ENCODE measurements at places on chromosomes 6 and 20.
A peak's percentile ranks its signal among the peaks of the same experiment; 100 is the strongest.

- DNase-seq, result no peak
Measured at GRCh38 chr6:4301871-4302270, 166.5 kb upstream of the ECI2 start.

GRCh38 chr20:44009679-44009992 is 95.0 kb downstream of the TOX2 start:
- DNase-seq, result no peak

DNA sequence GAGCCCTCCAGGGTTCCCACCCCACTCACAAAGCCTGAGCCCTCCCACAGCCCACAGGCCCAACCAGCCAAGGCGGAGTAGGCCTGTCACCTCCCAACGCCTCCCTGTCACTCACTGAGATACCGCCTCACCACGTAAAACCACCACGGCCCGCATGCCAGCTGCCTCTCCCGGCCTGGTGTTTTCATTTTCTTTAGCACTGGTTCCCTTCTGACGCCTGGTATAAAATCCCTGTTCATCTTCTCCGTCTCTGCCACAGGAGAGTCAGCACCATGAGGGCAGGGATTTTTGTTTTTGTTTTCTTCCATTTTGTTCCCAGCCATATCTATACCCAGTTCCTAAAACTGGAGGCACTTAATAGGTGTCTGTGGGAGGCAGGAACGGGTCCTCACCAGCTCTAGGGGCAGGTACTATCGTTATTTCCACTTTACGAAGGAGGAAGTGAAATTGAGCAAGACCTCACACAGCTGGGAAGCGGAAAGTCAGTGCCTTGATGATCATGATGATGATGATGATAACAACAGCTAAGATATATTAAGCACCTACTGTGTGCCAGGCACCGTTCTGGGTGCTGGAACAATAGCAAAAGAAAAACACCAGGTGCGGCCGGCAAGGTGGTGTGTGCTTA is 58.6 kb downstream of the SNAI1 start:
- DNase-seq, result no peak

DNA sequence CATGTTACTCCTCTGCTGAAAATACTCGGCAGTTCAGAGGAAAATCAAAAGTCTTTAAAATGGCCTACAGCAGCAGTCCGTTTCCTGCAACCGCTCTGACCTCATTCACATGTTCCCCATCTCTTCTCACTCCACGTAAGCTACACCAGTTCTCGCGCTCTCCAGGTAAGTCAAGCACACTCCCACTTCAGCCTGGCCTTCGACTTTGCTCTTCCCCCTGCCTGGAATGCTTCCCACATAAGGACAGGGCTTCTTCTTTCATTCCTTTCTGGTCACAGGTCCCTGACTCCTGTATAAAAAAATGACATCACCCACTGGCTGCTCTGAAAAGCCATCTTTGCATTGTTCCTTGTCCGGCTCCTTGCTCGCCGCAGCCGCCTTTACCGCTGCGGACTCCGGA is 42.7 kb downstream of the MGME1 start:
- DNase-seq, result no peak

GRCh38 chr6:9140172-9140571 is 704.8 kb upstream of the SLC35B3 start:
- no peak for DNase-seq

DNA sequence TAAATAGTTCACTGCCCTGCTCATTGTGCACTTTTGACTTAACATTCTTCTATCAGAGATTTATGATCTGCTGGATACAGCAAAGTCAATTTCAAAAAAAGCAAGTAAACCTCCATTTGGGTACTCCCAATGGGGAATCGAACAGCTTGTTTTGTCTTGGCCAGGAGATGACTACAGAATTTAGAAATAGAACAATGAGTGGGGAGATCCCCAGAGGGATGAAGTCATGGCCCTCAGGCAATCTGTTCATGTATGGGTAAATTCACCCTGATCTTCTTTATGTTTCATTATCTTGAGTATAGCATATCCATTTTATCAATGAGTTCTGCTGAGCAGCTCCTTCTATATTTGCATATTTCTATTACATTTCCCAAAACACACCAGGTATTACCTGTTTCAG is 1681.9 kb downstream of the HACE1 start:
- no peak for DNase-seq

DNA sequence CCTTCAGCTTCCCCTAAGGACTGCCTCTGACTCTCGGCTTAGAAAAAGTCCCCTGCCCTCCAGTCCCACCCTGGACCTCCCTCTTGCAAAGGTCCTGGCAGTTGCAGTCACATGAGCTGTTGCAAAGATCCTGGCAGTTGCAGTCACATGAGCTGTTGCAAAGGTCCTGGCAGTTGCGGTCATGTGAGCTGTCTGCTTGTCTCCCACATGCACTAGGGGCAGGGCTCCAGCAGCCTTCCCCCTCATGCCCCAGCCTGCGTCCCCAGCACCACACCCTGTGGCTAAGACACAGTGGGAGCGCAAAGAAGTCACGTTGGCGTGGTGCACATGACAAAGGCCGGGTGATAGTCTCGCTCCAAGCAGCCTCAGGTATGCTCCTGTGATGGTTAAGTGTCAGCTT is 82.9 kb downstream of the ZNF217 start:
- DNase-seq, result no peak

GRCh38 chr6:20939161-20939775 is 405.0 kb downstream of the CDKAL1 start:
- DNase-seq, result no peak

- DNase-seq, result no peak
Measured at GRCh38 chr6:130282234-130282995, 59.7 kb upstream of the SAMD3 start.

DNA sequence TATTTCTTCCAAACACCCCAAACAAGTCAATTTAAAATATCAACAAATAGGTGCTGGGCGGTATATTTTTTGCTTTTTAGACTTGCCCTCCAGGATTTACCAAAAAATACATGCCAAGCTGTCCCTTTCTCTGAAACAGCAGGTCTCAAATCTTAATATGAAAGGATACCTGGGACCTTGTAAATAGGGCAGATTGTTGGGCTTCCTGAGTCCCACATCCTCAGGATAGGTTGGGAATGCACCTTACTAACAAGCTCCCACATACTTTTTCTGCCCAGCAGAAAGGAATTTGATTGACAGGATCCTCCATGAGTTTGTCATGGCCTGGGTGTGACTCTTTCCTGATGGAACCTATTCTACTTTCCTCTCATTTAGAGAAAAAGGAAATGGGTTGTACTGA is 4.9 kb upstream of the SLC24A3 start:
- no peak for DNase-seq

GRCh38 chr6:14857001-14857400 is 388.9 kb upstream of the JARID2 start:
- DNase-seq, result no peak

- no peak for DNase-seq
Measured at GRCh38 chr20:5584678-5585077, 165.5 kb upstream of the SHLD1 start.

GRCh38 chr6:129894921-129895320 is 33.8 kb upstream of the TMEM244 start:
- no peak for DNase-seq

DNA sequence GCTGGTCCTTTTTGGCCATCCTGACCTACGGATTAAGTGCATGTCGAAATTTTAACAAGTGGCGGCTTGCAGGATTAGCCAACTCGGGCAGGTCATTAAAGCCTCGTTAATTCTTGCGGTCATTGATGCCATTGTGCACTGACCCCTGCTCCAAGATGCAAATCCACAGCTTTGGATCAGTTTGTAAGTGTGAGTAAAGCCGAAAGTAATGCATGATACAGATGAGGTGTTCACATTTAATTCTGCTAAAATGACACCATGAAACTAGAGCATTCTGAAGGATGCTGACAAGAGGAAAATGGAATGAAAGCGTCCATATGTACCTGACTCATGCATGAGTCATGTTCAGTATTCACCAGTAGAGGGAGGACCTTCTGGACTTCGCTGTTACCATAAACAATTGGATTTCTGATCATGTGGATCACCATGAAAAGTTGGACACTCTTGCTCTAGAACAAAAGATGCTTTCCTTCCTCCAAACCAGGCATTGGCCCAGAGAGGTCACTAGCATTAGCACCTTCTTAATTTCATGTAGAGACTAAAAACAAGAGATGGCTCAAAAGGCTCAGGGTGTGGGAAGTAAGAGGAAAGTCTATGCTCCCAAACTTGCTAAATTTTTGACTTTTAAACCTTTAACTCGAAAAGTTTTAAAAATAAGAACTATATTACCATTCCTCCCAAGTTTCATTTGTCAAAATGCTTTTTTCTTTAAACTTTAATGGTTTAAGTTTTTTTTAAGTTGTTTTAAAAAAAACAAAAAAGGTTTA is 48.0 kb downstream of the MUC22 start:
- DNase-seq, result peak; percentile 93

GRCh38 chr6:107534571-107535141 is 44.7 kb downstream of the SOBP start:
- no peak for DNase-seq

DNA sequence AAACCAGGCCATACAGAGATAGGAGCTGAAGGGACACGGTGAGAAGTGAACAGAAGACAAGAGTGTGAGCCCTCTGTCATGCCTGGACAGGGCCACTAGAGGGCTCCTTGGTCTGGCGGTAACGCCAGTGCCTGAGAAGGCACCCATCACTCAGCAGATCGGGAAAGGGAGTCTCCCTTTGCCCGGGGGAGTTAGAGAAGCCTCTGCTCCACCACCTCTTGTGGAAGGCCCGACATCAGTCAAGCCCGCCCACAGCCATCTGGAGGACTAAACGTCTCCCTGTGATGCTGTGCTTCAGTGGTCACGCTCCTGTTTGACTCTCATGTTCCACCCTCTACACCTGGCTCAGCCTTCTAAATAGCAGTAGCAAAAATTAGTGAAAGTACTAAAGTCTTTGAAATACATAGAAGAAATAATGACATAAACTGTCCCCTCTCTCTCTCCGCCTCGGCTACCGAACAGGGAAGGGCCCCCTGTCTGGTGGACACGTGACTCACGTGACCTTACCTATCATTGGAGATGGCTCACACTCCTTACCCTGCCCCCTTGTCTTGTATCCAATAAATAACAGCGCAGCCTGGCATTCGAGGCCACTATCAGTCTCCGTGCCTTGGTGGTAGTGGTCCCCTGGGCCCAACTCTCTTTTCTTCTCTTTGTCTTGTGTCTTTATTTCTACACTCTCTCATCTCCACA is 66.7 kb downstream of the RPP21 start:
- DNase-seq, result peak; percentile 48

- DNase-seq, result no peak
Measured at GRCh38 chr6:16850681-16851026, 89.4 kb upstream of the ATXN1 start.

DNA sequence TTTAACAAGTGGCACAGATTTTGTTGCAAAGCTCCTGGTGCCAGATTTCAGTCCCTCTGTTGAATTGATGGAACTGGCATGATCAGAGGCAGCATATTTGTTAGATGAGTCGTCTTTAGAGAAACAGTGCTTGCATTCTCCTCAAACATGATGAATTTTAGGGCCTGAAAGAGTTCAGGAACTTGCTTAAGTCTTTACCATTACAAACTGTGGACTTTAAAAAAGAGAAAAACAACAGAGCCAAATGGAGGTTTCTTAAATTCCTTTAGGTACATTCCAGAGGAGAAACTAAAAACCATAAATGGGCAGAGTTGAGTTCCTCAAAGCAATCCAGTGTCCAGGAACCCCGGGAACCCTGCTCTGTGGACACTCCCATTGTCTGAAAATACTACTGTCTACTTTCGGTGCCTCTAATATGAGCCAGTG is 2.5 kb downstream of the GTF2H5 start:
- DNase-seq, result peak; percentile 92

All from HT1080 (cell line).